ENCODE measurements at places on chromosomes 3 and 15.

DNA sequence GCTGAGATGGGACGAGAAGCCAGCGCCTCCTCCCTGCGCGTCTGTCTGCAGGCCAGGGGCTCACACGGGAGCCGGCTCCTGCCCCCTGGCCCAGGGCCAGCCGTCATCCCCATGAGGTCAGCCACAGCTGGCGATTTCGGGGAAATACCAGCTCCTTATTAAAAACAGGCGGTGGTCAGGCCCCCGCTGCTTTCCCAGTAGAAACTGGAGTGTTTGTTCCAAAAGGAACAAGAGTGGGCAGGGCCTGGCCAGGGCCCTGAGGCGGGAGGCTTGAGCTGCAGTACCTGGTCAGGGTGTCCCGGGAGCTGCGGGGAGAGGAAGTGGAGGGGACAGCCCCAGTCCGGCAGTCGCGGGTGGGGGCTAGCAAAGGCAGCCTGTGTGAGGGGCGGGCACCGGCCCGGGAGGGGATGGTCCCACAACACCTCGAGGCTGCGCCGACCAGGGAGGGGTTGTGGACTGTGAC is 17.8 kb downstream of the MYL3 start:
- no peak for DNase-seq

DNA sequence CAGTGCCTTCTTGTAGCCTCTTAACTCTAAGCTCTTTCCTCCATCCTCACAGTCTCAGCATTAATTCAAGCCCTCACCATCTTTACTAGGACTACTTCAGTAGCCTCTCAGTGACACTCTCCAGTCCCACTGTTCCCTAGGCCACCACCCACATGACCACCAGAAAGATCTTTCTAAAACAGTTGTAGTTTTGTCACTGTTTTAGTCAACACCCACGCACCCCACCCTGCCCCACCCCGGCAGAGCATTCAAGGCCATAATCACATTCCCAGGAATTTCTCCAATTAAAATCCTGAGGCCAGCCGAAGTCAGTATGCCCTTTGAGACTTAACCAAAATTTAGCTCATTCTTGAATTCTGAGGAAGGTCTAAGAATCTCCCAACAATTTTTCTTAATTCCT is 31.2 kb upstream of the PSMD6 start:
- no peak for DNase-seq

GRCh38 chr3:132596326-132596725 is 744 bp upstream of the ACKR4 start:
- DNase-seq: no peak

DNA sequence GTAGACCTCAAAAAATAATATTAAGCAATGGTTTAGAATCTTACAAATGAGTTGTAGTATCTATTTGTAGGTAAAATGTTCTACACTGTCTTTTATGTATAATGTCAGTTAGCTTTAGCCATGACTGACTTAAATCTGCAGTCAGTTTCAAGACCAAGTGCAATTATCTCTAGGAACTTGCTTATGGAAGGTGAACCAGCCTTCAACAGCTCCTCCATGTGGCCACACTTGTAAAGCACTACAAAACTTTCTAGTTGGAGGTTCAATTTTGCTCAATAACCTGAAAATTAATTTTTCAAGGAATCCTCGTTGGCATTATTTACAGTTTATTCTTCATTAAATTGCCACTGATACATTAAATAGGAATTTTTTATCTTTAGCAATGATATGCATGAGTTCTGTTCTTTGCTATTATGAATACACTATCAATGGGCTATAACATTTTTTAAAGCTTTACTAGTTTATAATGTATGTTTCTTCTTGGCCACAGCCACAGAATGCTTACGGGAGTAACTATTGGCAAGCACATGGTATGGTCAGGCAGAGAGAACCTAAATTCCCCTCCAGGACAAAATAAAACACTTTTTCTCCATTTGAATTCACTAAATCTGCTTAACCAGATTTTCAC is 315.3 kb upstream of the UBE2E2 start:
- DNase-seq: no peak

DNA sequence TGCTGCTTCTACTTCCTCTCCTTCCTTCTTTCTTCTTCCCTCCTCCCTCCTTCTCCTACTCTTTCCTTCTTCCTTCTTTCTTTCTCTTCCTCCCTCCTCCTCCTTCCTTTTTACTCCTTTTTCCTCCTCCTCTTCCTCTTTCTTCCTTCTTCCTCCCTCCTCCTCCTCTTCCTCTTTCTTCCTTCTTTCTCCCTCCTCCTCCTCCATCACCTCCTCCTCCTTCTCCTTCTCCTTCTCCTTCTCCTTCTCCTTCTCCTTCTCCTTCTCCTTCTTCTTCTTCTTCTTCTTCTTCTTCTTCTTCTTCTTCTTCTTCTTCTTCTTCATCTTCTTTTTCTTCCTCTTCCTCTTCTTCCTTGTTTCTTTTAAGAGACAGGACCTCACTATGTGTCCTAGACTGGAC is 224.0 kb downstream of the NR2F2 start:
- DNase-seq: no peak

- no peak for DNase-seq
Observed at GRCh38 chr3:10085738-10086137, 22.3 kb downstream of the FANCD2OS start.

DNA sequence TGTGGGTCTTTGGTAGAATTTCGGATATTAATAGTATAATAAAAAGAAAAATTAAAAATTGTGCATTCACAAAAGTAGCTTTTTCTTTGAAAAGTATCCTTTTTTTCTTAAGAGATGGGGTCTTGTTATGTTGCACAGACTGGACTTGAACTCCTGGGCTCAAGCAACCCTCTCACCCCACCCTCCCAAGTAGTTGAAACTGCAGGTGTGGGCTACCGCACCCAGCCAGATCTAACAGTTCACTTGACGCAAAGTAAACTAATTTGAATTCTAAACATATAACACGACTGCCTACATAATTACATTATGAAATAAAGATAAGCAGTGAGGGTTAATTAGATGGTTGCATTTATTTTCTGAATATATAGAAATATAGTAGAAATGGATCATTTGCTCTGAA is 10.7 kb downstream of the FAM98B start:
- DNase-seq: no peak

DNA sequence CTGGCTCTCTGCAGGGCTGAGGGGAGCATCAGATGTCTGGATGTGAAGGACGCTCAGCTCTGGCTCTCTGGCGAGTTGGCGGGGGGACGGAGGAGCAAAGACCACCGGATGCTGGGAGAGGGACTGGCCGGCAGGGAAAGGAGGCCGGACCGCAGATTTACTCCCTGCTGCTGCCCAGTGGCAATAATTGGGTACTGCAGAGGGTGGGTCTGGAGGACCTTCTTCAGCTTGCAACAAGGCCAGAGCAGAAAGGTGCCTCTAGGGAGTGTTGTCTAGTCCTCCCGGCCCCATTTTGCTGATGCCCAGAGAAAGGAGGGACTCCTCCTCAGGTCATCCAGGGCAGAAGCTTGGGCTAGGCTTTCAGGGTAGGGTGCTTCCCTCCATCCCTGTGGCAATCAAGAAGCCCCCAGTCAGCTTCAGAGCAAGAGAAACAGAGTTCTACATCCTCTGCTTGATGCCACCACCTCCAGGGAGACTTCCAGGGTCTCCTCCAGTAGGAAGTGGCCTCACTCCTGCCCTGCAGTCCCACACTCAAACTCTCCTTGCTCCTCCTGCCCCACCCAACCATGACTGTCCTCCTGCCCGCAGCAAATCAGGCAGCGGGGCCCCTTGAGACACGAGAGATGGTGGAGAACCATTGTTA is 20.3 kb upstream of the CSPG4 start:
- no peak for DNase-seq

GRCh38 chr15:48889925-48890324 is 12.0 kb downstream of the EID1 start:
- DNase-seq: no peak

DNA sequence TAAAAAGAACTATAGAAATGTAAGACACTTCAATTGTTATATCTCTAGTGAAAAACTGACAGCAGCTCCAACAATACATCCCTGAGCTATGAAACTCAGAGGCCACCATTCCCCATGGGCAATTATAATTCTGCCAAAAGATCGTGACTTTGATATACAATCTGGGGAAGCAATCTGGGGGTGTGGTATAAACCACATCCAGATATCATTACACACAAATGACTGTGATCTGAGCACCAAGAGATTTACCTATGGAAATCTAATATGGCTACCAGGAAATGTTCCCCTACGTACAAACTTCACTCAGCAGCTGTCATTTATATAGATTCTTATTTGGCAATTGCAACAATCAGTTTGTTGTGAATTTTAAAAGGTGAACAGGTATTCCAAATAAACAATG is 110.3 kb downstream of the FRMD5 start:
- no peak for DNase-seq

- DNase-seq: no peak
Observed at GRCh38 chr3:184914628-184915027, 102.7 kb downstream of the VPS8 start.

DNA sequence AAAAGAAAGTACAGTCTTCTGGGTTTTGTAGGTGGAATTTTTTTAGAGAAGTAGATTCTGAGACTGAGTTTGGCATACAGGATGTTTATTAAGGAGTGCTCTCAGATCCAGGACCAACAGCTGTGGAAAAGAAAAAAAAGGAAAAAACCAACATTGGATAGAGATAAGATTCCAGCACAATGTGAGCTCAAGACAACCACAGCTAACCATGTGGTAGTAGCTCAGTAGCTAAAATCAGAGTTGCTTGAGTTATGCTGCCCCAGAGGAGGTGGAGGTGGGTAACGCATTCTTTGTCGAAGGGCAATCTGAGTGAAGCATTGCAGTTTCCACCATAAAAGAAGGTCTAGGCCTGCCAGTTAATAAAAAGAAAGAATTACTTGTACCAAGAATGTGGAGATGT is 904.3 kb downstream of the NSUN3 start:
- DNase-seq: no peak

DNA sequence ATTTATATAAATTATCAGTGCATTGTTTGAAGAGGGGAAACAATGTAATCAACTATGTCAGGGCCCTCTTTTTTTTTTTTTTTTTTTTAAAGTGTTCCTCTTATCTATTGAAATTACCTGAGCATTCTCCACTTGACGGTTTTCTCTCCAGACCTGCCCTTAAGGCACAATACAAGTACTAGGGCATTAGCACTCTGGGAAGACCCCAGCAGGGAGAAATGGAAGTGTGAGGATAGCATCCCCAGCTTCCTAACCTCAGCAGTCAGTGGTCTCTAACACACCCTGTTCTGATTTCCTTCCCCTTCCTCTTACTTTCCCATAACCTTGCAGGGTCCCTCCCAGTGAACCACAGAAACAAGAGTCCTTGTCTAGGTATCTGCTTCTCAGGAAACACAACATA is 458.3 kb upstream of the ARL6 start:
- no peak for DNase-seq

- no peak for DNase-seq
Observed at GRCh38 chr3:153343988-153344782, 182.2 kb downstream of the RAP2B start.

DNA sequence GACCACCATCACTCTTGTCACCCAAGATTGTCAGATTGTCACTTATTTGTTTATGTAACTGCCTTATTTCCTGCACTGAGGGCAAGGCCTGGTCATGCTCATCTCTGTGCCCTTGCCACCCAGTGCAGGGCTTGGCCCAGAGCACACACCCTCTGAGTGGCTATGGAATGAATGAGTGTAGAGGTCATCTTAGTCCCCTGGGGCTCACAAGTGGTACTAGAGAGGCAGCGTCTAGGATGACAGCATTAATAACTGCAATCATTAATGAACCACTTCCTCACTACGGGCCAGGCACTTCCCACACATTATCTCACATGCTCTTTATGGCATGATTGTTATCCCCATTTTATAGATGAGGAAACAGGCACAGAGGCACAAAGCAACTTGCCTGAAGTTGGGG is 117.0 kb downstream of the SMAD6 start:
- DNase-seq: no peak

DNA sequence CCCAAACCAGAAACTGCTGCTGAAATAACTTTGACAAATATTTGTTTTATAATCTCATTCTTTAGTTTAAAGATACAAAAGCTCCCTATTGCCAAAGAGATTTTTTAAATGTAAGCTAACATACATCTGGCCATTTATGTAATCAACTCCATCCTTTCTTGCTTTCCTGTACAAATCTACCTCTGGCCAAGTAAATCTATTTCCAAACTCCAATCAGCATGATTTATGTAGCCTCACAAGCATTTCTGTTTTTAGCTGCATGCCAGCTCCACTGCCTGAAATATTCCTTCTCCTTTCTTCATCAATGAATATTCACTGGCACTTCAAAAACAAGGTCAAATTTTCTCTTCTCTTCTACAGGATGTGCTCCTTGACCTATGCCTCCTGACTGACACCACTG is 80.0 kb downstream of the SHOX2 start:
- no peak for DNase-seq

All from T-helper 17 cell (primary cell).